ENCODE measurements at places on chromosomes 6 and 20. TPM values are rescaled to one million over a fixed set of nuclear protein-coding genes. Genes with fewer than 3 reads are reported as not detected.

FNDC11 gene
- not detected for total RNA-seq

SLC22A1 gene
- total RNA-seq = 1.5 TPM

ATF6B gene
- total RNA-seq = 64.9 TPM

OR2H2 gene
- total RNA-seq = not detected

PRKN gene
- not detected for total RNA-seq

FOXS1 gene
- not detected for total RNA-seq

RRP36 gene
- total RNA-seq = 74.9 TPM

SDCBP2 gene
- 2.0 TPM for total RNA-seq

MAS1L gene
- not detected for total RNA-seq

PHACTR2 gene
- 80.8 TPM for total RNA-seq
